Mesenchymal stem cell (in vitro differentiated cells and primary cell): ENCODE measurements at places on chromosomes 4 and X.
A peak's percentile ranks its signal among the peaks of the same experiment; 100 is the strongest.

DNA sequence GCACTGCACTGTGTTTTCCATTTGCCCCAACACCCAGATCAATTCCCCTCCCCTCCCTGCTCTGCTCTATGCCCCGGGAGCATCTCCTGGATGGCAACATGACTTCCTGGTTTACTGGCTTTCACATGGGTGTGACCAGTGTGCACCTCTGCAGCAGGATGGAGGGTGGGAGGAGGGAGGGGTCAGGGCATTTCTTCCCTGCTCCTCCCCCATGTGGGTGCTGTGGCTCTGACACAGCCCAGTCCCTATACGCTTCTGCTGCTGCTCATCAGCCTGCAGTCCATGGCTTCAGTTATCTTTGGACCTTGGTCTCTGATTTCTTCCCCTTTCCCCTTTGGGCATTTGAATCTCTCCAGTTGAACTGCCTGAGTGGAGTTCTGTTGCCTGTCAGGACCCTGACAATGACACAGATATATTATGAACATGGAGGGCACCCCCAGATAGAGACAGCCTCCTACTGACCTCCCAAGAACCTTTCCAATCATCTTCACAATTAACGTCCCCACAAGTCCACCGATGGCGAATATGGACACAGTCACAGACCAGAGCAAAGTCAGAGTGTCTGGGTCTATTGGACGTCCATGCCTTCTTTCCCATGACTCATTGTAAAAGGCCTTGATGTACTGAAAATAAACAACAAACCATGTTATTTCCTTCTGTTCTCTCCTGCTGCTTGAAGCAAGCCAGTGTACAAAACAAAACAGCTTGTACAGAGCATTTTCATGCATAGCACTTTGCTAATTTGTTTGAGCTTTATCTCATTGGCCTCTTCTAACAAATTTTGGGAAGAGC is 24.8 kb downstream of the SLC2A9 start:
- peak; percentile 9 for DNase-seq

DNA sequence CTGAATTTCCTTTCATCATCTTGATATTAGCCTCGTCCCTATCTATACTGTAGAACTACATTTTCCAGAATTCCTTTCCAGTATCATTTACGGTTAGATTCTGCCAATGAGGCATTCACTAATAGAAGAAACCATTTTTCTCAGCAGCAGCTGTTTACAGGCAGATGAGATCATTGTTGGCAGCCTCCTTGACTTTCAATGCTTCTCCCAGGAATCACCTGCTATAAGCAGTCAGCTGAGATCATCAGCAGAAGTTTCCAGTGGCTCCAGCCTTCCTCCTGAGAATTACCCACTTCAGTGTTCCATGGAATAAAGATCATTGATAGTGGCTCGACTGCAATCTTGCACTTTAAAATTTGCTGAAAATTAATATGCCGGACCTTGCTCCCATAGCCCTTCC is 157.3 kb upstream of the TET2 start:
- no peak for DNase-seq

- DNase-seq, result no peak
Measured at GRCh38 chrX:47266643-47267042, 33.8 kb downstream of the USP11 start.

DNA sequence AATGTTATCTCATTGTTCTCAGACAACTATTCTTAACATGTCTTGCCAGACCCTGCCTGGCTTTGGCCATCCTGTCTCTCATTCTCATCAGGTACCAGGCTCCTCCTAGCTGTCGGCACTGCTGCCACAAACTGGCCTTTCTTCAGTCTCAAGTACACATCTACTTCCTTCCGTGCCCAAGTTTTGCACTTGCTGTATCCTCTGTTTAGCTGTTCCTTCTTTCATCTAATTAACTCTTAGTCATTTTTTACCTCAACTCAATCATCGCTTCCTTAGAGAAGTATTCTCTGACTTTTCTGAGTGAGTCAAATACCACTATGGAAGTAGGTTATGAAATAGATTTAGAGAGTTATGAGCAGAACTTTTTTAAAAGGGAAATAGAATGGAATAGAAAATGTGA is 19.7 kb downstream of the CXCL3 start:
- DNase-seq, result no peak

DNA sequence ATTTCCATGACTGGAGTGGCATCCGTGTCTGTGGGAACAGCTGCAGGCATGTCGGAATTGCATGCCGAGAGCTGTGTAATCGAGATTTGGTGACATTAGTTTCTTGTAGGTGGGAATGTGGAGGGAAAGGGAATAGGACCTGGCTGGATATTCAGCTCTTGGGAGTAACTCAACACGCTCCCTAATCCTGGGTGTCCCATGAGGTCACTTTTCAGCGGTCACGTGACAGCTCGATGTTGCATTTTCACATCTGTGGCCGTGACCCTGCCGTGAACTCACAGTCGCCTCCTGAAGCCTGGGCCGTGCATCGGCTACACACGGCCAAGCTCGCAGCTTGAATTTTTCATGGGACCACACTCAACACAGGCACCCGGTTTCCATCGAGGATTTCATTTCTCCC is 25.8 kb upstream of the PSAPL1 start:
- DNase-seq, result no peak

GRCh38 chrX:15465896-15466651 is 27.1 kb downstream of the PIR start:
- DNase-seq, result peak; percentile 21

DNA sequence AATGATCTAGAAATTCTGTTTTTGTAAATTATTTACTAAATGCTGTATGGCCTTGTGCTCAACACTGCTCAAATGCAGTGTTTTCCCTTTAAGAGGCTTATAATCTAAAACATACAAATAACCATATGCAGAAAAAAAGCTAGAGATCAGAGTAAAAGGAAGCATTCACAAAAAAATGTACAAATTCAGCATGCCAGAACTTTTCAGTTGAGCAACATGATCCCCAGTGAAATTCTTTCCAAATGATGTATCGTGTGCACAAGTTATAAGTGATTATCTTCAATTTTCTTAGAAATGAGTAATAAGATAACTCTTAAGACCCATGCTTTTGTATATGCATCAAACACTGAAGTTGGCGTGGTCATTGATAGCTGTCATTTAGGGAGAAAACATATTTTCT is 5.0 kb downstream of the GPC3 start:
- no peak for DNase-seq

DNA sequence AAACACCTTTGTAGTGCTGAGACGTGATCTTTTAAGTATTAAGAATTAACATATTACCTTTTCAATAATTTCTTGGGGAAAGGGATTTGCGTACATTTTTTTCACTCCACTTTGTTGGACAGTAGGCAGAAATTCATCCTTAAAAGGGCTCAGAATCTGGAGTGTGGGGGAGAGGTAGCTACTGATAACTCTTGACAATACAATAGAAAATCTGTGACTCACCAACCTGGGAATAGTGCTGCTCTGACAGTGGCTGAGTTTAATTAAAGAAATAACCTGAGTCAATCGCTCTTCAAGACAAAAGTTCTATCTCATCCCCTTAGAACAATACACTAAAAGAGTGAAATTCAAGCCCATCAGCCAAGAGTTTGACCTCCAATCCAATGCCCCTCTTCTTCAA is 60.2 kb downstream of the SLC9A7 start:
- DNase-seq, result no peak

- DNase-seq, result no peak
Measured at GRCh38 chr4:5446595-5447226, 261.6 kb downstream of the EVC2 start.

- DNase-seq, result no peak
Measured at GRCh38 chrX:112760697-112761096, 79.9 kb downstream of the AMOT start.

DNA sequence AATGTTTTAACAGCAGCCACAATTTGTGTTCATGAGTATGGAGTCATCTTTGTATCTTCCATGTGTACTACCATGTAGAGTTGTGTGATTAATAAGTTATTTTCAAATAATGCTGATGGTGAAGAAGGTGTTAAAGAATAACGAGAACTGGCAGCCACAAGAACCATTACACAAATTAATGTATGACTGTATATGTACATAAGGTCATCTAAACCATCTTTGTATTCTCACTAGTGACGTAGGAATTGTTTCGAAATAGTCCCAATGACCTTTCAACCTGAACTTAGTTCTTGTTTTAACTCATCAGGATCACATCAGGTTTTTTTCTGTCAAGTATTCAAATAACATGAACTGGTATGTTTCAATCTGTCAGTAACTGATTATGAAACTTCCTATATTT is 48.3 kb upstream of the NOCT start:
- DNase-seq, result peak; percentile 49

DNA sequence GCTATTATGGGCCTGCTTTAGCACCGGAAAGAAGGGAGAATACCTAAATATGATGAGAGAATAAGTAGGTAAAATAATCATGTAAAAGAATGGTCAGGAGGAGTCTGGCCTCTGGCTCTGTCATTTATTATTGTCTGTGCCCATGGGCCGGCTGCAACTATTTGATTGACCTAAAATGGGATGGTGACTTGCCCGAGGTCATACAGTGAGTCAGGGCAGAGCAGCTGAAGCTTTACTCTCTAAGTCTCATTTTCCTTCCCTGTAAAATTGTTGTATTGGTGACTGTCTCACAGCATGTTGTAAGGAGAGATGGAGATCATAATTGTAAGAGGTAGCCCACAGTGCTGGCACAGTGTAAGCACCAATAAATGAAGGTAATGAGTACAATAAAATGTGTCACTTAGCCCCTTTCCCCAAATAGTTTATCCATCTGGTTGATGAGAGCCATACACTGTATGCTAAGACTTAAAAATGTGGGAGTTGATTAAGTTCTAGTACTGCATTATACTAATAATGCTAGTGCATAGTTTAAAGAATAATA is 39.6 kb downstream of the RUFY3 start:
- DNase-seq, result no peak

- DNase-seq, result peak; percentile 64
Measured at GRCh38 chr4:186144946-186145569, 40.6 kb downstream of the FAM149A start.

DNA sequence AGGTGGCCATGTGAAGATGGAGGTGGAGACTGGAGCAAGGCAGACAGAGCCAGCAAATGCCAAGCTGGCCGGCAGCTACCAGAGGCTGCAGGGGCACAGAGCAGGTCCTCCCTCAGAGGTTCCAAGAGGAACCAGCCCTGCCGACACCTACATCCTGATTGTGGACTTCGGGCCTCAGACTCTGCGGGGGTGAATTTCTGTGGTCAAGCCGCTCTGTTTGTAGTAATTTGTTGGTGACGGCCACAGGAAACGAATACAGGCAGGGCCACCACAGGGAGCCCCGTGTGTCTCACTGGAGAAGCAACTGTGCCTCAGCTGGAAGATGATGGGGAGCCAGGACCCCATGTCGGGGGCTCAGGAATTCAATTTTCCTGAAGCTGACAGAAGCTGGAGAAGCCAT is 28.3 kb downstream of the ZFYVE28 start:
- no peak for DNase-seq

GRCh38 chr4:98946359-98946758 is 17.4 kb upstream of the EIF4E start:
- no peak for DNase-seq

GRCh38 chr4:144734522-144734921 is 88.6 kb downstream of the HHIP start:
- peak; percentile 42 for DNase-seq

- DNase-seq, result no peak
Measured at GRCh38 chr4:61950625-61951024, 750.5 kb downstream of the ADGRL3 start.

DNA sequence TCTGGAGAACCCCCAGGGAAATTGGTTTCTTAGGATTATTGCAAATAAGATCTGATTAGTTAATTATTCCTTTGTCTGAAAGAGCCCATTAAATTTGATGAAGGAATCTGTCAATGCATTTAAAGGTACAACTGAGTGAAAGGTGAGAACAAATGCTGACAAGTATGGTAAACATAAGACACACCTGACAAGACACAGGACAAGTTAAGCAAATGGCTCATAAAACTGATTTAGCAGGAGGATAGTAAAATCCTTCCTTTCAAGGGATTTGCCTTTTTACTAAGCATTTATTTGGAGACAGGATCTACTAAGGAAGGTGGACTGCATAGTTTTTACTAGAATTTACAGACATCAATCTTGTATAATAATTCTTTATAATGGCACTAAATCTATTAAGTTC is 553.9 kb downstream of the SPRY1 start:
- DNase-seq, result no peak

DNA sequence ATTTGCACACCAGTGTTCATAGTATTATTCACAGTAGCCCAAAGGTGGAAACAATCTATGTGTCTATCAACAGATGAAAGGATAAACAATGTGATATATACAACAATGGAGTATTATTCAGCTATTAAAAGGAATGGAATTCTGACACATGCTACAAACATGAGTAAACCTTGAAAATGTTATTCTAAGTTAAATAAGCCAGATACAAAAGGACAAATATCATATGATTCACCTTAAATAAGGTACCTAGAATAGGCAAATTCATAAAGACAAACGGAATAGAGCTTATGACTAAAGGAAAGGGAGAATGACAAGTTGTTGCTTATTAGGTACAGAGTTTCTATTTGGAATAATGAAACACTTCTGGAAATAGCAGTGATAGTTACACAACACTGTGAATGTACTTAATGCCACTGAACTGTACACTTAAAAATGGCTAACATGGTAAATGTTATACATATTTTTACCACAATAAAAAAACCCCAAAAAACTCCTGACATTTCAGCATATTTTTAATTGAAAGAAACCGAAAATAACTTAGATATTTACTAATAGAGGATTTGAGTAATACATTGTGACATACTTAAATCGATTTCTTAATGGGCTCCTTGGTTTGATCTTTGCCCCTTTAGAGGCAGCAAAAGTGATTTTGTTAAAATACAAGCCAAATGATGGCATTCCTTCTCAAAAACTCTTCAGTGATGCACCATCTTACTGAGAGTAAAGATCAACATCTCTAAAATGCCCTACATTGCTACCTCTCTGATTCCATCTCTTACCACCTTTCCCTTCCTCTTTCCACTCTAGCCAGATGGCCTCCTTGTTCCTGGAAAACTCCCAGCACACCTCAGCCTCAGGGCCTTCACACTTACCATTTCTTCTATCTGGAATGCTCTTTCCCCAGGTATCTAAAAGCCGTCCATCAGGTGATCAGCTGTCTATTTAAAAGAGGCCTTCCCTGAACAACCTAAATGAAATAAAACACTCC is 8.6 kb upstream of the CYP2U1 start:
- no peak for DNase-seq

DNA sequence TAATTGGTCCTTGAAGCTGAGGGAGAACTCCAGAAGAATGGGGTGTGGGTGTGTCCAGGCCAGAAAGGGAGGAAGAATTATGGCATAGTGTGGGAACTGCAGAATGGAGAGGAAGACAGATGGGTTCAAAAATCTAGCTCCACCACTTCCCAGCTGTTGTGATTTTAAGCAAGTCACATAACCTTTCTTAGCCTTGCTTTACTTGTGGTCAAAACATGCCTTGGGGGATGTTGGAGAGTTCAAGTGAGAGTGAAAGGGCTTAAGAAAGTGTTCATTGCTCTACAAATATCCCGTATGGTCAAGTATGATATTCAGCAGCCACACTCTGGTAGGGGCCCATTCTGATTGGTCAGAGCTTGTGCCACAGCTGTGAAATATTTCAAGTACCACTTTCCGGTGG is 15.0 kb upstream of the STARD8 start:
- no peak for DNase-seq

- DNase-seq, result peak; percentile 96
Measured at GRCh38 chr4:87011340-87012034, 76.7 kb downstream of the AFF1 start.
